Body of pancreas (tissue), 4 donors: ENCODE measurements at places on chromosomes 1 and 21. TPM values are rescaled to one million over a fixed set of nuclear protein-coding genes. Genes with fewer than 3 reads are reported as not detected.

DNA sequence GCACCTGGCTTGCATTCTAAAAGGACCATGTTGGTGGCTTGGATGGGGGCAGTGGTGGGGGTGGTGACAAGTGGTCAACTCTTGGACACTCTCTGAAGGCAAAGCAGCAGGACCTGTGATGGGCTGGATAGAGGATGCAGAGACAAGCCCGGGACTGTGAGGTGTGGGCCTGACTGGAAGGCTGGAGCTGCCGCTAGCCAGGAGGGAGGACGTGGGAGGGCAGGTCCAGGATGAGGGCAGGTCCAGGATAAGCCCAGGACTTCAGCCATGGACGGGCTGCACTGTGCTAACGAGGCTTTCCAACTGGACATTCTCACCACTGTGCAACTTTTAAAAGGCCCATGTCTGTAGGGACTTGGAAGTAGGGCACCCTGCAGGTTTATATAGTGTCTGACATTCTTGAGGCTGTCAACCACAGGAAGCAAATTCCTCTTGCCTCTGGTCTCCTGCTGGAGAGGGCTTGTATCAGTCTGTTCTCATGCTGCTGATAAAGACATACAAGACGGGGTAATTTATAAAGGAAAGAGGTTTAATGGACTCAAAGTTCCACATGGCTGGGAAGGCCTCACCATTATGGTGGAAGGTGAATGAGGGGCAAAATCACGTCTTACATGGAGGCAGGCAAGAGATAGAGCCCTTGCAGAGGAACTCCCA lies 8.3 kb upstream of the C1orf167 start:
- no peak for DNase-seq
- peaks cover 2% of the 10 kb centered on the region for H3K36me3 ChIP-seq
- peaks cover 31% of the 10 kb centered on the region for H3K4me1 ChIP-seq
- no peak overlapping the region for H3K4me3 ChIP-seq

The FCN3 gene
- total RNA-seq: 1.6 TPM

The NECAP2 gene
- total RNA-seq: 31.9 TPM

The ADAM30 gene
- not detected for total RNA-seq

GRCh38 chr1:150564051-150564991 lies 15.1 kb downstream of the MCL1 start:
- no peak overlapping the region for H3K4me3 ChIP-seq
- no peak for DNase-seq
- H3K27me3 ChIP-seq: no peaks in the 10 kb centered on the region
- no peaks in the 10 kb centered on the region for H3K36me3 ChIP-seq
- peak overlapping the region; percentile 97 for H3K27ac ChIP-seq
- peaks cover 88% of the 10 kb centered on the region for H3K4me1 ChIP-seq

DNA sequence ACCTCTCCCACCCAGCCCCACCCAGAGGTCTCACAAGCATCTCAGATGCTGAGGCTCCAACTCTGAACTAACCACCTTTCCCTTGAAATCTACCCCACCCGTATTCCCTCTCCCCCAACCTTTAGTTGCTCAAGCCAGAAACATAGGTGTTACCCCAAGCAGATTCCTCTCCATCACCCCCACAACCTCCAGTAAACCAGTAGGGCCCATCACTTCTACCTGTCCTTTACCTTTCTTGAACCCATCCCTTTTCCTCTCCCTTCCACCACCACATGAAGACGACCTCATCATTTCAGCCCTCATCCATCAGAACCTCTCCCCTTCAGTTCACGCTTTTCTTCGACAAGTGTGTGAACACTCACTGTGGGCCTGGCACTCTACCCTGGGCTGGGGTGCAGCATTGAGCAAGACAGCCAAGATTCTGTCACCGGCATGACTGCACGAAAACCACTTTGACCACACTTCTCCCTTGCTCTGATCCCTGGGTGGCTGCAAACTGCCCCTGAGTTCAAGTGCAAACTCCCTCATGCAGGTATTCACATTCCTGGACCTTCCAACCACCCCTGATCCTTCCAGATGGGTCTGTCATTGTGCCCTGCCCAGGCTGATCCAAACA lies 65.5 kb upstream of the LAPTM5 start:
- H3K36me3 ChIP-seq: no peaks in the 10 kb centered on the region
- H3K27ac ChIP-seq: peak overlapping the region; percentile 89
- H3K4me1 ChIP-seq: peaks cover 20% of the 10 kb centered on the region
- no peaks in the 10 kb centered on the region for H3K27me3 ChIP-seq
